ENCODE measurements at places on chromosomes 12 and 14.

- ATAC-seq, result no peak
Observed at GRCh38 chr12:91441246-91441645, 258.6 kb upstream of the DCN start.

GRCh38 chr12:132249689-132250478, 79.5 kb downstream of the GALNT9 start:
- no peak for ATAC-seq

DNA sequence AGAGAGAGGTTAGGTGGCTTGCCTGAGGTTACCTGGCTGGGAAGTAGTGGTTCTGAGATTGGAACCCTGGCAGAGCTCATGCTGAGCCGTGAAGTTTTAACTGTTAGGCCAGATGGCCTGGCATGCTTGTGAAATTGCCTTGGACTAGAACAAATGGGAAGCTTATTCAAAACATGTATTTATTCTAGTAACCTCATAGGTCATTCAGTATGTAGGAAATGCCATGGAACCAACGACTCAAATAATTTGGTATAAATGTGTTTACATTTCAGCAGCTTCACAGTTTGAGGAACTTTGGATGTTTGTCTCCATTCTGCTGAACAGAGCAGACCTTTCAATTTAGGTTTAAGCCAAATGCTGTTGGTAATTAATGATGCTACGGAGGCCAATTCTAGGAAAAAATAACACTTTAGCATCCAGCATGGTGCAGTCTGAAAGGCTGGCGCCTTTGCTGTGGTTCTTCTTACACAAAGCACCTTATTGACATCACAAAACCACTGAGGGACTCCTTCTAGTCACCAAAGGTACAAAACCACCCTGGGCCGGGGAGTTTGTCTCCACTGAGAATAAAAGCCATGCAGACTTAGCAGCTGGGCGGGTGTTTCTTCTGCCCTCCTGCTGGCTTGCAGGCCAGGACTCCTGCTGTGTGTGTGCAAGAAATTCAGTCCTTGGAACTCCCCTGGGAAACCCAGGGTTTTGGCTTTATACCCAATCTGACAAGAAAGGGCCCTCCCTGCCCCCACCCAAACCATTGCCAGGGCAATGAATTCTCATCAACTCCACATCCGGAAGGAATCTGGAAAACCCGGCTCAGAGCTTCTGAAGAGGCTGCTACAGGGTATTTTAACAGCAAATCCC, 64.2 kb downstream of the ELK3 start:
- ATAC-seq, result peak; percentile 29

DNA sequence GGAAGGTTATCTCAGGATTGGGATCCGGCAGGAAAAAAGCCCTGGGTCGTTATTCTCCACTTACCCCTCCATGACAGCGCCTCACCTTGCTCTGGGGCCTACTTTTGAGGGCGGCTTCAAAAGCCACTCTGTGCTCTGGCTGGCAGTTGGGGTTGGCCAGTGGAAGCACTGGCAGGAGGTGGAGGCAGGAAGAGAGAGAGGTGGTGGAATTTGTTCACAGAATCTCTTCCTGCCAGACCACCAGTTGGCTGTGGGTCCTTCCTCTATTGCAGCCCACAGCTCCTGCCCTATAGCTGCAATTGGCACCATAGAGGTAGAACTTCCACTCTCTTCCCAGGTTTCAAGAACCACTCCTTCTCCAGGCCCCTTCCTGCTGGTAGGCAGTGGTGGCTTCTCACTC, 32.7 kb upstream of the SDR39U1 start:
- no peak for ATAC-seq
